ENCODE measurements at places on chromosomes 13 and 19.

DNA sequence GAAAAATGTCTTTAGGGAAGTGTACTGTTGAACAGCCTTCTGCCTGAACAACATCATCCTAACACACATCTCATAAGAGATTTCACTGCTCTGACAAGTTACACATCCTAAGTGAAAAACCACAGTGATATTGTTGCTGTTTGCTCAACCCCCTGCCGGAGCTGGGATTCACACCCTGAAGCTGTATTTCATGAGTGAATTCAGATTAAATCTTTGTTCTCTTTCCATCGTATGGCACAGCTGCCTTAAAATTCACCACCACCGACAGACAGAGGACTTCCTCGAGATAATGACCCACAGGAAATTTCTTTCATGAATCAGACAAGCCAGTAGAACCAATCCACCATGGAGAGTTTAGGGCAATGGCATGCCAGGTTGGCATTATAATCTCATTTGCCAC, 280.8 kb downstream of the DCT start:
- no peak for DNase-seq

DNA sequence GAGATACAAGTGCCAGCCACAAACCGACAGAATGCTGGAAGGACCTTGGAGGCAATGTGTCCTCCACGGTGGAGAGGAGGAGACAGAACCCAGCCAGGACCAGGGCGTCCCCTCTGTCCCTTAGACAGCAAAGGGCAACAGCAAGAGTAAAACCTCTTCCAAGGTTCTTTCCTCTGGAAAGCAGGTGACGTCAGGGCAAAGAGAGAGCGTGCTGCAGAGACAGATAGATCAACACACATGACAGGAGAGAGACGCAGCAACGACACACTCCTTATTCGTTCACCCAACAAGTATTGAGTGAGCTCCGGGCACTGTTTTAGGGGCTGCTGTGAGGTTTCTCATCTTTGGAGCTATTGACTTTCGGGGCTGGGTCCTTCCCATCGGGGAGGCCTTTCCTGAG, 1.3 kb upstream of the GALP start:
- DNase-seq = no peak

DNA sequence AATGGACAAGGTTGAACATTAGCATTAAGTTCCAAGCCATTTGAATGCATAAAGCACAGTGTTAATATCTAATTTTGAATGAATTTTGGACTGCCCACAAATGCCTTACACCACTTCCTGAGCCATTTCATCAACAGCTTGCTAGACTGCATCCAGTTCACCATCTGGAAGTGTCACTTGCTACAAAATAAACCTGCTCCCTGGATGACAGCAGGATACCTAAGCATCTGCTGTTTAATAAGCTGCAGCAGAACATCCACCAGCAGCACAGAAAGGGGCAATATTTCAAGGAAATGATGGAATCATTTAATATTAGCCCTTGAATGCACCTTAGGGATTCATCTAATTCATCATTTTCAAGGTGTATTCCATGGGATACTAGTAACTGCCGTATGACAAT, 76.6 kb upstream of the PCDH9 start:
- DNase-seq = no peak

- DNase-seq = no peak
These were observed 22.6 kb downstream of the KLHL26 start for GRCh38 chr19:18659281-18660050.

- no peak for DNase-seq
These were observed 129.5 kb downstream of the CYSLTR2 start for GRCh38 chr13:48783181-48783630.

DNA sequence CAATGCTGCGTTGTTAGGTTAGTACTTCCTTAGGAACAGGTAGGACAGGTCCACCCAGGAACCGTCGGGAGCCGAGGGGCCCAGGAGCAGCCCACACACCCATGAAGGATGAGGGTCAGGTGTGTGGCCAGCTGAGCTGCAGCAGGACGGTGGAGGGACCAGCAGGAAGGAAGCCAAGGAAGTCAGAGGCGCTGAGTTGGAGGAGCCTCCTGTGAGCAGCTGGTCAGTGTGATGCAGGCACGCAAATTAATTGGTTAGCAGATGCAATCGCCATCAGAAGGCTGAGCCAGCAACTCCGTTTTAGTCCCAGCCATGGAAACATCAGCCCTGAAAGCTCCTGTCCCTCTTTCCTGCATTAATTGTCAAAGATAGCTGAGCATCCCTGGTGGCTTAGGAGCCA, 114.9 kb upstream of the SOX1 start:
- DNase-seq = no peak

DNA sequence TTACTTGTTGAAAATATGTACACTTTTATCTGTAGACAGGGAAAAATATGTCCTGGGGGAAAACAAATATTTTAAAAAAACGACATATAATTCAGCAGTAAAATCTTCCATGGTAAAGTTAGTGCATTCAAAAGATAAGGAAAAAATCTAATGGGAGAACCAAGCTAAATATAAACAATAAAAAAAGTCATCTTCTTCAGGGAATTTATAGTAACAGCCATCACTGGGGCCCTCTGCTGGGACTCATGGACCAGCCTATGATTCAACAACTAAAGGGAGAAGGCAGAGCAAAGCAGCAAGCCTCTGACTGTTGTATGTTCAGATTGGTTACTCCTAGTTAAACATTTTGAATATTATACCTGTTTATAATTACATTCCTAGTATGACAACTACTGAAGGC, 93.0 kb downstream of the ITGBL1 start:
- no peak for DNase-seq

- DNase-seq = no peak
These were observed 16.7 kb downstream of the VWA8 start for GRCh38 chr13:41944229-41944628.

GRCh38 chr13:39765801-39766463, 110.5 kb downstream of the COG6 start:
- DNase-seq = peak; percentile 48

GRCh38 chr13:104949840-104950740, 1585.4 kb downstream of the EFNB2 start:
- no peak for DNase-seq

Data from NCI-H2081 treated with DMSO at 0.1 percent for 48 hours (cell line).